ENCODE measurements at places on chromosomes 4 and X.

GRCh38 chrX:107726816-107727534, 48.6 kb downstream of the TSC22D3 start:
- no peak for DNase-seq

GRCh38 chrX:132748909-132749308, 209.5 kb downstream of the HS6ST2 start:
- no peak for DNase-seq

DNA sequence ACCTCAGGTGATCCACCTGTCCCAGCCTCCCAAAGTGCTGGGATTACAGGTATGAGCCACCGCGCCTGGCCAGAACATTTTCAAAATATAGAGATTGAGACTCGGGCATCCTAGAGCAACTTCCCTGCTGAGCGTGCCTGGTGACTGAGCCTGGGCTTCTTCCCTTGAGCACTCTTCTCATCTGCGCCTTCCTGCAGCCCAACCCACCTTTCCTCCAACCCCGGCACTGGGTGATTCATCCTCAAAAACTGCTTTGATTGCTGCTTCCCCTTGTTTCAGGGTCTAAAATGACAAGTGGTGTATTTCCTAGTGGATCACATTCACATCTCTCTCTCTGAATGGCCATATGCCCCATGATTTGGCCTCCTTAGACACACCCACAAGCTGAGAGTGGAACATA, 37.8 kb downstream of the PHKA2 start:
- DNase-seq, result no peak

GRCh38 chr4:74023709-74024108, 14.8 kb downstream of the CXCL3 start:
- DNase-seq, result no peak

DNA sequence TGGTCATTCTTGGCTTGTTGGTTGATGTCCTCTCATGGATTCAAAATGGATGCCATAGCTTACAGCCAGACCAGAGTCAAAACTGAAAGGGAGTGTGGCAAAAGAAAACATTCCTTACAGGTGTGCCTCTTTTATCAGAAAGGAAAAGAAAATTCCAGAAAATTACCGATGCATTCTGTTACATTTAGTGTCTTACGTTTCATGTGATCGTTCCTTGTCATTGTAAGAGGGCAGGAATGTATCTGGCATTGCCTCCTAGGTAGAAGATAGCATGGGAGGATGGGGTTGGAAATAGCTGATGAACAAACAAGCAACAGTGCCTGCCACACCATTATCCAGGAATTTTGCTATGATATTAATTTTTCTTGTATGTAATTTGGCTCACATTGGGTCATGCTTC, 13.1 kb downstream of the GRXCR1 start:
- DNase-seq, result no peak

- no peak for DNase-seq
Measured at GRCh38 chr4:138389976-138390685, 148.0 kb upstream of the SLC7A11 start.

GRCh38 chr4:80029364-80029763, 43.7 kb downstream of the ANTXR2 start:
- DNase-seq, result no peak

DNA sequence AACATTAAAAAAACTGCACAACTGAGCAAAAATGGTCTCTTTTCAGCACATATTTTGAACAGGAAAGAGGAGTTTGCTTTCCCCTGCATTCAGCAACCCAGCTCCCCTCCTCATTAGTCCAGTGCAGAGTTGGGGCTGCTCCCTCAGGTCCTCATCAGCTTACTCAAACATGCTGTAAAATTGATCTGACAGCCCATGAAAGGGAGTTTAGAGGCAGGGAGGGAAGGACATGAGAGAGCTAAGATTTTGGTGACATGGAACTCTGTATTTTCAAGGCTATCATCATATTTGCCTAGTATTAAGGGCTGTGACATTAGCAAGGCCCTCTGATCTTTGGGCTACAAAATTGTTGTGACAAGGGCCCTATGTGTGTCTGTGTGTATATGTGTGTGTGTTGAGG, 205.6 kb upstream of the TAPT1 start:
- DNase-seq, result no peak

DNA sequence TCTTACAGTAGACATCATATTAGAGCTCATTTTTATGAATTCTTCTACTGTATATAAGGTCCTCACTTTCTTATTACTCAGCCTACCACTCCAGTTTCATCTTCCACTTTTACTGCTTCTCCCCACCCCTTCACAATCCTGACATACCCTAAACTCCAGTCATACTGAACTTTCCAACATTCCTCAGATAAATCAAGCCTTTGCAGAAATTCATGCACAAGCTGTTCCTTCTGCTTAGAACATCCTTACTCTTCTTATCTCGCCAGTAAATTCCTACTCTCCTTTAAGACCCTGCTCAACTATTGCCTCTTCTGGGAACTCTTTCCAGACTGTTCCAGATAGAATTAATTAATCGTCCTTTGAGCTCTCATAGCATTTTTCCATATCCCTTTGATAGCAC, 24.8 kb downstream of the RTL9 start:
- DNase-seq, result no peak

DNA sequence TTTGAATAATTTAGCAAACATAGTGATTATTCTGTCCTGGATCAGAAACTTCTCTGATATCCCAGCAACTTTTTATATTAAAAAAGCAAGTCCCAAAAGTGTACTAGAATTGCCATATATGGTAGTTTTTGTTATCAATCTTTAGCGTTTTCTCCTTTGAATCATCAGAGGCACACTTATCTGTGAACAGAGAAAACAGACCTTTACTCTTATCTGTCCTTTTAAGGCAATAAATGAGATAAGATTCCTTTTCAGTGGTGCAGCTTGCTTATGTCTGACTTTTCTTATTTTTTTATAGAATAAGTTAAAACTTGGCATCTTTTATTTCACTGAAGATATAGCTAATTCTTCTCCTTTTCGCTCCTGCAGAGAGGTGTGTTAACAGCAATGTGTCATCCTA, 458.1 kb upstream of the PCDH10 start:
- no peak for DNase-seq

GRCh38 chr4:143184217-143184502, 557 bp upstream of the USP38 start:
- DNase-seq, result peak; percentile 55

DNA sequence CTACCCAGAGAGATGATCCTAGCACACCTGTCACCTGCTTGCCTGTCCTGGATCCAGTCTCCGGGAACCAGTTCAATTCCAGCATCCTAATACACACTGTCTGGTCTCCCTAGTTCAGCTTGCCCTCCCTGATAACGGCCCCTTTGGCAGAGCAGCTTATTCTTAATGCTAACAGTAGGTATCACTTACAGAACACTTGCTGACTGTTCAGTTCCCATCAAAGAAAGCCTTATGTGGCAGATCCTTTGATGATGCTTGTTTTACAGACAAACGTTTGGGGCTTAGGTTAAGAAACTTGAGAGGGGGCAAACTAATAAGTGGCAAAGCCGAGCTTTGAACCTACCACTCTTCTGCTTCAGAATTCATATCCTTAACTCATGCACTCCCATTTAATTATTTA, 890 bp downstream of the RASSF6 start:
- peak; percentile 43 for DNase-seq

- DNase-seq, result no peak
Measured at GRCh38 chr4:31034550-31034949, 314.4 kb downstream of the PCDH7 start.

DNA sequence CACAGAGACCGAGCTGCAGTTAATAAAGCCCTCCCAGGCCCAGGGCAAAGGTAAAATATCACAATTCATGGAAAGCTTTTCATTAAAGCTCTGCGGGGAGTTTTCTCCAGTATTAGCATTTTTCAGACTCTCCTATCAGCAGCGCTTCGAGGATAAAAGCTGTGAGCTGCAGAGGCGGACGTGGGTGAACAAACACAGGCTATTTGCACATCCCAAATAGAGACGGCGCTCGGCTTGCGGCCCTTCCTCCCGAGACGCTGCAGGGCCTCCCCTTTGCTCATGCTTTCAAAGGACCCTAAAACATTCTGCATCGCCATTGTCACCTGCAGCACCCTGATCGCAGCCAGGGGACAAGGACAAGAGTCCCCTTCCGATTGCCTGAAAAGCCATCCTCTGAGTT, 97.3 kb downstream of the SORCS2 start:
- no peak for DNase-seq

GRCh38 chr4:161573836-161574235, 590.0 kb downstream of the FSTL5 start:
- DNase-seq, result no peak

DNA sequence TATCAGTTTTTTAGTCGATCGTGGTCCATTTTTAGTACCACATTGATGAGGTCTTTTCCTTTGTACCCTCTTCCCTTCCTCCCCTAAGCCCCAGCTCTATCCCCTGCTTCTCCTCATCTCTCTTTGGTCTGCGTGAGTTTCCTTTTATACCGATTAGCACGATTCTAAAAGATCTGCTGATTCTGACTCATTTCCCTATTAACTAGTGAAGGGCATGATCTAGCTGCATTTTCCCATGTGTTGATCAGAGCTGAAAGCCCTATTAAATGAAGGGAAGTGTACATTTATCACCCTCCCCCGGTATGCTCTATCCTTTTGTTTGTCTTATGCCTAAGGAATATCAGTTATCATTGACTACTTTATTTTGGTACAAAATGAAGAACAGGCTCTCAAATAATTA, 181.7 kb upstream of the NPY2R start:
- DNase-seq, result no peak

Measured in SW480 (cell line).